ENCODE measurements at places on chromosomes 11 and 22. TPM values are rescaled to one million over a fixed set of nuclear protein-coding genes. Genes with fewer than 3 reads are reported as not detected.

DNA sequence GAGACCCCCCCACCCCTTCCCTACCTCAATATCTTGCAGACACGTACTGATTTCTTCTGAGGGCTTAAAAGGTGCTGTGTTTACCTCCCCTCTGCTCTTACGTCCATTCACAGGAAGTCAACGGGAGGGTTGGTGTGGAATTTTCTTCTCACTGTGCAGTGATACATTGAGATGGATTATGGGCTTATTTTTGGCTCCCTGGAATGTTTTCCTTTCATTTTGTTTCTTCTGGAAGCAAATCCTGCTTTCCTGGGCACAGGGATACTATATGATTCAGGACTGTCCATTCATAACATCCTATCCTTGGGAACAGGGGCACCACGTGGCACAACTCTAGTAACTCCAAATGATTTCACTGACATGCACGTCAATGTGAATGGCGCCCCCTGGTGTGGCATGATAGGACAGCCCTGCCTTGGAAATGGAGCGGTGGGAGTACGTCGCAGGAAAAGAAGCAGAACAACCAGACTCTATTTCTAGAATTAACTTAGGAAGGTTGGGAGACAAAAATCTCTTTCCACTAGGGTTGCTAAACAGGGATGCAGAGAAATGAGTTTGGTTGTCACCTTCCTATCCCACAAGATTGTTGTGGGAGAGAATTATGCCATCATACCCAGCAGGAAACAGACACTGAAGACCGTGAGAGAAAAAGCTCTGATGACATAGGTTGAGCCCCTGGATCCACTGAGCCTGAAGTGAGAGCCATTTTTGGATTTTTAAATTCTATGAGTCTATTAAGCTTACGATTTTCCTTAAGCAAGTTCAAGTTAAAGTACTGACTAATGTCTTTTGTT, 146.5 kb upstream of the RAG2 start:
- no peaks in the 10 kb centered on the region for H3K27me3 ChIP-seq
- no peaks in the 10 kb centered on the region for H3K36me3 ChIP-seq
- H3K4me3 ChIP-seq: no peak overlapping the region
- no peak overlapping the region for H3K27ac ChIP-seq
- no peaks in the 10 kb centered on the region for H3K4me1 ChIP-seq
- DNase-seq: peak; percentile 75

DNA sequence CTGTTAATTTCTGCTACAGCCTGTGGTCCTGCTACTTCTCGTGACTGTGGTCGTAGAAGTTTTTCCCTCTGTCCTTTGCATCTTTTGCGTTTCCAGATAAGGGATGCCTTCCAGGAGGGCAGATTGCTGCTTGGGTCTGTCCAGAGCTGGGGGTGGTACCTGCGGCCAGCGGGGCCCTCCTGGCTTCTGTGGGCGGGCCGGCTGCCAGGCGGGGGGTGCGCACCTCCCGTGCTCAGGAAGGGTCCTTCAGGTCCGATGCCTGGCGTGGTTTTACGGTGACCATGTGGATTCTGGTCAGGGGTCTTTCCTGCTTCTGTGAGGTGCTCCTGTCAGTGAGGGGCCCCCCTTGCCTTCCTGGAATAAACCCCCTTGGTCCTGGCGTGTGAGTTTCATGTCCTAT, 84.8 kb downstream of the KCNQ1 start:
- no peaks in the 10 kb centered on the region for H3K27me3 ChIP-seq
- peak; percentile 75 for DNase-seq
- H3K27ac ChIP-seq: no peak overlapping the region
- peaks cover 16% of the 10 kb centered on the region for H3K36me3 ChIP-seq

DNA sequence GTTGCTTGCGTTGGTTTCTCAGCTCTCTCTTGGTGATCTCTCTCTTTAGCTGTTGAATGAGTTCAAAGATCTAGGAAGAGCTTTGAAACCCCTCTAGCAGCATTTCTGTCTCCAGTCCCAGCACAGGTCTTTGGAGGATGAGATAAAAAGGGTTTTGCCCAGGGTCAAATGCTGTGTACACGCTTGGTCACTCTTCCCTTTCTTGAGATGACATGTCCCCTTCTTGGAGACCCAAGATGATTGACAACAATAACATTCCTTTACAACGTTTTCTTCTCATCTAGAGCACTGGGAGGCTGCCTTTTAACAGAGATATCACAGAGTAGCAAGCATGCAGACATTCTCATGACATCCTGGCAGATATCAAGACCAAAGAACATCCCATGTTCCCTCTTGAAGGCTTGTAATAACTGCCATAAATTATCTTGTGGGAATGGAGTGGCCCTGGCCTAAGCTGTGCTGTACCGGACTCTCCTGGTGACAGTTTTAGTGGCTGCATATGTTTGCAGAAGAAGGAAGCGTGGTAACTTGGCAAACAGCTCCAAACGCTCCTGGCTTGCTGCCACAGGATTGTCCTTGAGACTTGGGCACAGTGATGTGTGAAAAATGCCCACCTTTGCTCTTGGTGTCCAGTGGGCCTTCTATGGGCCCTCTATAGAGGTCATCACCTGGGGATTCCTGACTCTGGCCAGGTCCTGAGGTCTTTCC, 107.8 kb downstream of the PTPRJ start:
- no peaks in the 10 kb centered on the region for H3K36me3 ChIP-seq
- H3K27ac ChIP-seq: no peak overlapping the region
- H3K4me1 ChIP-seq: peaks cover 16% of the 10 kb centered on the region

Gene ROBO4
- total RNA-seq: 17.3 TPM

- no peak overlapping the region for H3K4me3 ChIP-seq
- no peak for DNase-seq
- H3K27ac ChIP-seq: no peak overlapping the region
- H3K4me1 ChIP-seq: peaks cover 6% of the 10 kb centered on the region
Measured at GRCh38 chr11:73121692-73122091, 20.4 kb downstream of the FCHSD2 start.

Gene MS4A3
- not detected for total RNA-seq

DNA sequence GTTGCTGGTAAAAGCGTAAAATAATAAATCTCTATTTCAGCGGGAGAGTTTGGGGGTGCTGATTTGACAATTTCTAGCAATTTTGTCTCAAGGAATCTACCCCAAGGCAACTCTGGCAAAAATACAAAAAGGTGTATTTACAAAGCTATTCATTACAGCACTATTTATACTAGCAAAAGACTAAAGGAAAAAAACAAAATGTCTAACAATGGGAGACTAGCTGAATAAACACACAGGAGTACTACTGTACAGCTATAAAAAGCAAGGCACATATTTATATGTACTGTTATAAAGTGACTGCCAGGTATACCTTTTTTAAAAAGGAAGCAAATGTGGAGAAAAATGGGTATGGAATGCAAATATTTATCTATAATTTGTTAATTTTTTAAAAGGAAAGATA, 32.7 kb downstream of the SLC35F2 start:
- no peak for DNase-seq
- H3K4me3 ChIP-seq: no peak overlapping the region
- no peaks in the 10 kb centered on the region for H3K36me3 ChIP-seq

- no peak for DNase-seq
- H3K4me3 ChIP-seq: no peak overlapping the region
- H3K36me3 ChIP-seq: peaks cover 26% of the 10 kb centered on the region
- no peaks in the 10 kb centered on the region for H3K27me3 ChIP-seq
- H3K27ac ChIP-seq: peak overlapping the region; percentile 38
Measured at GRCh38 chr11:460331-461199, 10.5 kb downstream of the PTDSS2 start.

Gene HOATZ
- 8.4 TPM for total RNA-seq

Gene RAB3IL1
- total RNA-seq: 5.3 TPM

GRCh38 chr11:118415739-118416068, 14.3 kb downstream of the ATP5MG start:
- no peaks in the 10 kb centered on the region for H3K27me3 ChIP-seq
- no peak overlapping the region for H3K4me3 ChIP-seq
- H3K4me1 ChIP-seq: no peaks in the 10 kb centered on the region
- no peak for DNase-seq

Gene FGF3
- not detected for total RNA-seq

DNA sequence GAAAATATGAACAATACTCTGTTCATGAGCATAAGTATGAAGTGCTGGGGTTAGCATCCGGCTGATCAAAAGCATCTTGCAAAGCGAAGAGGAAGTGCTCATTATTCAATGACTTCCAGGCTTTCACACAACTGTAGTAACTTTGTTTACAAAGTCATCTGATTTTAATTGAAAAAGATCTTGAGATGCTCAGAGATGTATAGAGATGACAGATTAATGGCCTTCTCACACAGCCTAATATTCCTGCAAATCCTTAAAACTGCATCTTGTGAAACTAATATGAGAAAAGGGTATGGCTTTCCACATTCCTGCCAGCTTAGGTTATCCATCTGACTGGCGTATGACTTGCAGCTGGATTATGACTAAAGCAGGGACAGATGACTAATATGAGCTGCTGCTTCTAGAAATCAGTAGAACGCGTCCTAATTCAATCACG, 125.4 kb downstream of the CASP12 start:
- no peaks in the 10 kb centered on the region for H3K36me3 ChIP-seq
- DNase-seq: no peak
- no peak overlapping the region for H3K27ac ChIP-seq
- H3K4me1 ChIP-seq: no peaks in the 10 kb centered on the region
- H3K27me3 ChIP-seq: no peaks in the 10 kb centered on the region

Gene LUZP2
- total RNA-seq: 0.23 TPM

DNA sequence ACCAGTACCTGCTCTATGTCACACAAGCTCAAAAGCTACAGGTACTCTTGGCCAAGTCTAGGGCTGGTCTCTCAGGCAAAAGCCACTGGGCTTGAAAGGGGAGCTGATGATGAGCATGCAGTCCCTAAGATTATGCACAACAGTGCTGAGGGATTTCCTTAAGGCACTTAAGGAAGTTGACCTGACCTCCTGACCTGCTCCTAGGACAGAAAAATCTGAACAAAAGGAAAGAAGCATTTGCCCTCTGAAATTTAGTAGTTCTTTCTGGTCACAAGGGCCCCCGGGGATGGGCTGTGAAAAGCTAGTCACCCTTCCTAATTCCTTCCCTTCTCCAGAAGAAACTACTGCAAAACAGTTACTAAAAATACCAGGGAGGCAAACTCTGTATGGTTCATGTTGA, 83.6 kb upstream of the PHOX2A start:
- H3K36me3 ChIP-seq: peaks cover 27% of the 10 kb centered on the region
- H3K27me3 ChIP-seq: no peaks in the 10 kb centered on the region
- H3K4me1 ChIP-seq: no peaks in the 10 kb centered on the region
- no peak overlapping the region for H3K4me3 ChIP-seq

Gene LRRC10B
- 0.31 TPM for total RNA-seq

DNA sequence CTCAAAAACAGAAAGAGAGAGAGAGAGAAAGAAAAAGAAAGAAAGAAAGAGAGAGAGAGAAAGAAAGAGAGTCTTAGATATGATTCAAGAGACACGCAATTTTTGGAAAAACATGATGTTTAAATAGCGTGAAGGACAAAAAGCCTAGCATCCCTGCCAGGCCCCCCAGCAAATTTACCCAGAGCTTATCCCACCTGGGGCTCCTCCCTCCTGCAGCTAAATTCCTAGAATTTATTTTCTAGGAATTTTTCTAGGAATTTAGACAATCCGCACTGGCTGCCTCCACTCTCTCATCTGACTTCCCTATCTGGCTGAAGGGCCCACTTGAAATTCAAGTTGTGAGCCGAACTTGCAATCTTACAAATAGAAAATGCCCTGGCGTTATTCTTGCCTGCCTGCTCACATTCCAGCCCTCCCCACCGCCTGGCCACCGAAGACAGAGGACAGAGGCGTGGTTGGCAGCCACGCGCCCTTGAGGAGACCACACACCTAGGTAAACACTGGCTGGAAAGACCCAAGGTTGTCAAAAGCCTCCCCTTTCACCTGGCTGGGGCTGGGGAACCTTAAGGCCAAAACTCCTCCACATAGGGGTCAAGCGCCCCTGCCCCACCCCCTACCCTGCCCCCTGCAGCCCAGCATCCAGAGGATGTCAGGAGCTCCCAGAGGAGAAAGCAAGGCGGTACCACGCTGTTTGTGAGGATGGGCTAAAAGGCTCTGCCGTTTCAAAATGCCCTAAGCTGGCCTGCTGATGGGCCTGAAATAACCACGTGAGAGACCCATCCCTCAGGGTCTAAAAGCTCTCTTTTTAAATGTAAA, 42.2 kb downstream of the AHNAK start:
- peak overlapping the region; percentile 7 for H3K27ac ChIP-seq
- DNase-seq: peak; percentile 66
- peaks cover 83% of the 10 kb centered on the region for H3K4me1 ChIP-seq
- H3K36me3 ChIP-seq: no peaks in the 10 kb centered on the region
- H3K27me3 ChIP-seq: no peaks in the 10 kb centered on the region

DNA sequence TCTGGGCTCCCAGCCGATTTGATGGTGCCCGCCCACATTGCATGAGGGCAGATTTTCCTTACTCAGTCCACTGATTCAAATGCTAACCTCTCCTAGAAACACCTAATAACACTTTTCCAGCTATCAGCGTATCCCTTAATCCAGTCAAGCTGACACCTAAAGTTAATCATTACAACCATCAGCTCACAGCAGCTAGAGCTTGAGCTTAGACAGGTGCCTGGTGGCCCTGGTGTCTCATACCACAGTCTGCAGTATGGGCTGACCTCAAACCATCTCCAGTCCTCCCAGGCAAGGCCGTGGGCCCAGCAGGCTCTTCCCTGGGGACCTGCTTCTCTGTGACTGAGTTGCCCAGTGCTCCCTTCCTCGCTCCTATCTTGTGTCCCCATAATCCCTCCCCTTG, 174.4 kb upstream of the NECTIN1 start:
- H3K27ac ChIP-seq: no peak overlapping the region
- no peaks in the 10 kb centered on the region for H3K27me3 ChIP-seq
- H3K36me3 ChIP-seq: no peaks in the 10 kb centered on the region

Gene RASSF10
- total RNA-seq: 4.9 TPM

DNA sequence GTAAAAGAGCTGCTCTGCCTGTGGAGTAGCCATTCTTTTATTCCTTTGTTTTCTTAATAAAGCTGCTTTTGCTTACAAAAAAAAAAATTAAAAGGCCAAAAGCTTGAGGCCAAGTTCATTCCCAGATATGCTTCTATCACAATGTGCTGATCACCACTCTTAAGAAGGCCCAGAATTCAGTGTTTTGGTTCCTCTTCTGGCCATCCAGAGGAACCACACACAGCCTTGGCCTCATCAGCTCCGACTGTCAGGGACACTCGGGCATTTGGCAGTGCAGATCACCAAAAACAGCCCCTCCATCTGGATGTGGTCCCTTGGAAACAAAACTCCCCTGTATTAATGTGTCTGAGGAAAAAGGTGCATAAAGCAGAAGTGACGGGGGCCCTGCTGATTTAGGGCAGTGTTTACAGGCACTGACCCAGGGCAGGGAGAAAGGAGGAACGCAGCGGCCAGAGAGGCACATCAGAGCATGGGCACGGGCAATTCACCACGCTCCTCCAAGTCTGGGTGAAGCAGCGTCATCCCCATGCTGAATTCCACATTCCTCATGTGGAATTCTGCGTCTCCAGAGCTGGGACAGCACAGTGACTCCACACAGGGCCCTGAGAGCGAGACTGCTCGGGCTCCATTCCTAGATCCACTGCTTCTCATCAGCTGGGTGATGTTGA, 17.7 kb downstream of the POLDIP3 start:
- DNase-seq: no peak
- no peaks in the 10 kb centered on the region for H3K27me3 ChIP-seq
- H3K27ac ChIP-seq: no peak overlapping the region
- H3K4me3 ChIP-seq: no peak overlapping the region
- peaks cover 7% of the 10 kb centered on the region for H3K4me1 ChIP-seq
- peaks cover 100% of the 10 kb centered on the region for H3K36me3 ChIP-seq

- DNase-seq: peak; percentile 52
- peak overlapping the region; percentile 82 for H3K27ac ChIP-seq
- H3K4me1 ChIP-seq: peaks cover 58% of the 10 kb centered on the region
- H3K4me3 ChIP-seq: no peak overlapping the region
Measured at GRCh38 chr22:20531404-20532201, 24.2 kb downstream of the MED15 start.
